Effector memory CD8-positive, alpha-beta T cell (primary cell): ENCODE measurements at places on chromosomes 3 and 15.

- no peak for DNase-seq
Measured at GRCh38 chr15:88303395-88303794, 46.9 kb upstream of the NTRK3 start.

DNA sequence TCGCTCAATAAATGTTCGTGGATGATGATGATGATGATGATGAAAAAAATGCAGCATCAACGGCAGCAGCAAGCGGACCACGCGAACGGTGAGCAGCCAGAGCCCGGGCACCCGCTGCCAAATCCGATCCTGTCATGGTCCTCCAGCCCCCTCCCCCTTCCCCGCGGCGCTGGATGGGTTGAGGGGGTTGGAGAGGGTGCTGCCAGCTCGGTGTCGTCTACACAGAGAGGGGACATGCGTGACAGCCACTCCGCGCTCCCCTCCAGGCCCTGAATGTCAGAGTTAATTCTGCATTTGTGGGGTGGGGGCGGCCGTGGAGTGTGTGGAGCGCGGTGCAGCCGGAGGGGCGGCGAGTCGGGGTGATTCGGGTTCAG is 722 bp downstream of the CACNA1D start:
- DNase-seq = no peak

DNA sequence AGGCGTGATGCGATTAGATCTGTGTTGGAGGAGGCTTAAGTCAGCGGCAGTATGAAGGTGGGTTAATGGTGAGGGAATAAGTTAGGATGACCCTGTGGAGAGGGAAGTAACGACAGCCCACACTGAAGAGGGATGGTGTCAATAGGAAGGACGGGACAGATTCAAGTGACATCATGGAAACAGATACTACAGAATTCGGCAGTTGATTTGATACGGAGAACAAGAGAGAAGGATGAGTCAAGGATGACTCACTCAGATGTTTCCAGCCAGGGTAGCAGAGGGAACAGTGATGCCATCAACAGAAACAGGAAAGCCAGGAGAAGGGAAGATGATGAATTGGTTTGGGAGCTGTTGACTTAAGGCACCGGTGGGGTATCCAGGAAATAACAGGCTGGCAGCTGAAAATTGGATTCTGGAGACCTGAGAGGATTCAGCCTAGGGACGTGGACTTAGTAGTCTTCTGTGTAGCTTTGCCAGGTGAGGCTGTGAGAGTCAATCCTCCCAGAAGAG is 38.0 kb downstream of the SHC4 start:
- DNase-seq = no peak

DNA sequence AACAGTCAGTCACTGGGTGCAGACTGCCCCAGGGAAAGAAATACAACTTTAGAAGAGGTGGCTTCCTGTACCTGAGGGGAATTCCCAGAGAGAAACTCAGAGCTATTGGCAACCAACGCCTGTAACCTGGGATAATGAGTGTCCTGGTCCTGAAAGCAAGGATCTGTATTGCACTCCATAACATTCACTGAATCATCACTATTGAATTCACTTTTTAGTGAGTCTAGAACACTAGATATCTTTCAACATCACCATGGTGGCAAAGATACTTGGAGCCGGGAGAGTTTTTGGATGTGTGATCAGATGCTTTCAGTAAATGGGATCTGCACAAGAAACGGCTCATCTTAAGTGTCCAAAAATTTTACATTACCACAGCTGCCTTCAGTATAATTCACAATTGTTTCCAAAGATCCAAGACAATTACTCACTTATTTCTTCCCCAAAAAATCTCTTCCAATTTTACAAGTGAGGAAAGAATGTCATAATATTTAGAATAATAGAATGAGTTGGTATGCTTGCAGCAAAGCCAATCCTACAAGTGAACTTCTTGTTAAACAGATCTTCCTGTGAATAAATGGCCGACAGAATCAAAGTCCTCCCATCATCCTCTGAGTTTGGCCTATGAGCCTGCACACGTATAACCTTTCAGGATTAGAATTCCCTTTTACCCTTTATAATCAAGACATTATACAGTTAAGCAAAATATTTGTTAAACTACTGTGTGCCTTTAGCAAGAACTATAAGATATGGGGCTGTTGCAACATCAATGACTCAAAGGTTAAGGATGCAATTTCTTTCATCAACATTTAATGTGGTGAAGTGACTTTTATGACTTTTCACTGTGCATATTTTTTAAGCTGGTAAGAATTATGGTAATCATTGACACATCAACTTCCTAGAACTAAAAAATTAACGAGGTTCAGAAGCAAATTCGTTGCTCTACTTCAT is 243.3 kb upstream of the COL8A1 start:
- DNase-seq = no peak

GRCh38 chr3:71724171-71724453 is 1.1 kb downstream of the EIF4E3 start:
- DNase-seq = no peak

DNA sequence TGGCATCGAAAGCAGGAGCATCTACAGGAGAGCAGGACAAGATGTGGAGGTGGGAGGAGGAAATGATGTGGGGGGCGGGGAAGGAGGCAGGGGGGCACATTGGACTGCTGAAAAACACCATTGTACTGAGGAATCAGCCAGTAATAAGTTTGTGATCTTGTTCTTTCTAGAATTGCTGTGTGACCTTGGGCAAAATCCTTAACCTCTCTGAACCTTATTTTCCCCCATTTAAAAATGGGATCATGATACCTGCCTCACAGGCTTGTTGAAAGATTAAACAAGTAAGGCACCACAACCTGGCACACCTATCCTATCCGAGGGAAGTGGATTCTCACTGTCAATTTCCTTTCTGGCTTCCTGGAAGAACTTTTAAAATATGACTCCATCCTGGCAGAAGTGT is 56.9 kb upstream of the ARRDC4 start:
- DNase-seq = no peak

GRCh38 chr3:183328164-183328563 is 75.1 kb downstream of the B3GNT5 start:
- DNase-seq = no peak
